Transverse colon (tissue), 4 donors: ENCODE measurements at places on chromosomes 2 and 18. TPM values are rescaled to one million over a fixed set of nuclear protein-coding genes. Genes with fewer than 3 reads are reported as not detected.

Gene CLEC4F
- total RNA-seq = not detected

Gene INHA
- total RNA-seq = not detected

Gene FSHR
- not detected for total RNA-seq

Gene CDK15
- total RNA-seq = not detected

Gene TFCP2L1
- total RNA-seq = 52.7 TPM

Gene CEBPZ
- total RNA-seq = 30.6 TPM

Gene CAPN14
- total RNA-seq = not detected

- no peak for DNase-seq
Measured at GRCh38 chr2:12990523-12990922, 273.8 kb downstream of the TRIB2 start.

- DNase-seq = no peak
Measured at GRCh38 chr18:30908381-30908780, 134.2 kb downstream of the DSC3 start.

DNA sequence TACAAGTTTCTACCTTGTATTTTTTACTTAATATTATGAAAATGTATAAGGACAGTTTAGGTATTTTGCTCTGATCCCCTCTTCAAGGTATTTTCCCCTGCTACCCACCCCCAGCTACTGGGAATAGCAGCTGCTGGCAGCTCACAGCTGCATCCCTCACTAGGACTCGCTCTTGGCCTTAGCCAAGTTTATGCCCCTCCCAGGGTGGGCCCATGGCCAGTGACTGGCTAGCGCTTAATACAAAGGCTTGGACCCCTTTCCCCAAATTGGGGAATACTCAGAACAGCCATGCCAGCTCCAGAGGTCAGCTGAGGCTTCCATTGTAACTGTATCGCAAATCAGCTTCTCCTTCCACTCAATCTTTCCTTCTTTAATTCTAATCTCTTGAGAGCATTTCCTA is 131.3 kb downstream of the GFPT1 start:
- DNase-seq = no peak

DNA sequence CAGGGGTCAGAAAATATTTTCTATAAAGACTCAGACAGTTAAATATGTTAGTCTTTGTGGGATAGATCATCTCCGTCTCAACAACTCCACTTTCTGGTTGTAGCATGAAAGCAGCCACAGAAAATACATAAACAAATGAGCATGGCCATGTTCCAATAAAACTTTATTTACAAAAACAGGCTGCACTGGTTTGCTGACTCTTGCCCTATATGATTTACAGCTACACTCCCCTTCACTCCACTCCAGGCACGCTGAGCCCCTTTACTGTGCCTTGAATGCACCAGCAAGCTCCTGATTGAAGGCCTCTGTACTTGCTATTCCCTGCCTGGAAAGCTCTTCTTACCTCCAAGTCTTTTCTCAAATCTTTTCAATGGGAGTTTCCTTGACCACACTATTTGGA is 5.8 kb upstream of the STAMBP start:
- no peak for DNase-seq

GRCh38 chr18:41966943-41967342 is 11.9 kb downstream of the PIK3C3 start:
- no peak for DNase-seq

DNA sequence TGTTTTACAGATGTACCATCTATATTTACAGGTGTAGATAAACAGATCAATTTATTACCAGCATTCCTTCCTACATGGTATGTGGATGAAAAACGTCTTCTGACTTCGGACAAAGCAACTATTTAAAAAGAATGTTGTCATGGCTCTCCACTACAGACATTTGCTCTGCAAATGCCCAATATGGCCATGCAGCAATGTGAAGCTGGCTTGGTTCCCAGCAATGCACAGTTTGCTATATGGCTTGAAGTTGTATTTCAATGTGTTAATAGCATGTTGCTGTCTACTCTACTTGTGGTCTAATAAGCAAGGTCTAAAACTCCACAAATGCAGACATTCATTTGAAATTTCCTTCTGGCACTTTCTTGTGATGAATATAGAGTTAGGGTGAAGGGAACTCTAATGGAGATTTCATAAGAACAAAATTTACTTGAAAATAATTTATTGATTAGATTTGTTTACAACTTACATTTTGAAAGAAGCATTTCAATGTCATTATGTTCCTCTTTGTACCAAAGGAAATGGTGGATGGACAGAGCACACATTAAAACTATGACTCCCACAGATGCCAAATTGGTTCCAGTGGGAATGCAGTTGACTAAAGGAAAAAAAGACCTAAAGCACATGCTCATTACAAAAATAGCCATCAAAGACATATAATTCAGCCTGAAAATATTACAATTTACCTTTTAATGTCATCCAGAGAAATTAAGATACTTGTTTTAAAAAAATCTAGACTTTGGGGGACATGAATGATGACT is 234.0 kb downstream of the DYM start:
- DNase-seq = no peak

DNA sequence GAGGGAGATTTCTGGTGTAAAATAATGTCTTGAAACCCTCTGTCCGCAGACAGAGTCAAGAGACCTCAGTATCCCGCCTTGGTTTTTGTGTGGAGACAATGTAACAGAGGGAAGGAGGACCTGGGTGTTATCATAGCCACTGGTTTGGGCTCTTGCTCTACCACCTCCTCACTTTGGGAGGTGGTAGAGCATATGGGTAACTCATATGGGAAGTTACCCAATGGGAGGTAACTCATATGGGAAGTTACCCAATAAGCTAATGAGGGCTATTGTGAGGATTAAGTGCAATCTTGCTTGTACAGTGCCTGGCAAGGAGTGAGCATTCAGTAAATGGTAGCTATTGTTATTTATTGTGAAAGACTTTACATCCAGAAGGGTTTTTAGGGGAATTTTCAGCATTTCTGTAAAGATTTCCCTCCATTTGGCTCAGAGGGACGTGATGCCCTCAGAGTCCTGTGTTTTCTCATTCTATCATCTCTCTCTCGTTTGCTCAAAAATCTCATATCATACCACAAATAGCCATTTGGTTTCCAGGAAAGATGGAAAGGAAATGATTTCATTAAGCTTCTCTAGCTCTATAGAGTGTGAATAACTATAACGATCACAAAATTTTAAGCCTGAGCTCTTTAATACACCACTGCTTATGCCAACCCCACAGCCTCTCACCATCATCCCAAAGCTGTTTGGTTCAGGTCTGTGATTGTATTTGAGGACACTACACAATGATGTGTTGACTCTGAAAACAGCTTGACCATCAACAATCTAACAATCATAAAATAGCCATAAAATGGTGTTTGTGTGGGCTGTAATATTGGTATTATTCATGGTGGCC is 307.7 kb downstream of the STK39 start:
- DNase-seq = no peak

GRCh38 chr2:65660340-65660739 is 227.9 kb upstream of the SPRED2 start:
- DNase-seq = no peak

DNA sequence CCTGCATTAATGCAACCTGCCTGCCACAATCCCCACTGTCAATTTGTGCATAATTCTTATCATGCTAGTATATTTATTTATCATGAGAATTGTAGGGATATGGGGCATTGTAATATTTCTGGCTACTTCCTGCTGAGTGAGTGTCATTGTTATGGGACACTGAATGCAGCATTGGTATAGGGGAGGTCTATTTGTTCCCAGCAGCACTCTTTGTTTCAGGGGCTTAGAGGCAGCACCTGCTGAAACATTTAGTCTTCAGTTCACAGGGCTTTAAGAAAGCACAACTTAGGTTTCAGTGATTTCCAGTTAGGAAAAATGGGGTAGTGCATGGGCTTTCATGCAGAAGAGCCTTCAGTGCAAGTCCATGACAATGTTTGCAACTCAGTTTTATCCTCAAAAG is 23.6 kb downstream of the SULT1C3 start:
- no peak for DNase-seq
